NCI-H187 (cell line): ENCODE measurements at places on chromosomes 5 and 9.

DNA sequence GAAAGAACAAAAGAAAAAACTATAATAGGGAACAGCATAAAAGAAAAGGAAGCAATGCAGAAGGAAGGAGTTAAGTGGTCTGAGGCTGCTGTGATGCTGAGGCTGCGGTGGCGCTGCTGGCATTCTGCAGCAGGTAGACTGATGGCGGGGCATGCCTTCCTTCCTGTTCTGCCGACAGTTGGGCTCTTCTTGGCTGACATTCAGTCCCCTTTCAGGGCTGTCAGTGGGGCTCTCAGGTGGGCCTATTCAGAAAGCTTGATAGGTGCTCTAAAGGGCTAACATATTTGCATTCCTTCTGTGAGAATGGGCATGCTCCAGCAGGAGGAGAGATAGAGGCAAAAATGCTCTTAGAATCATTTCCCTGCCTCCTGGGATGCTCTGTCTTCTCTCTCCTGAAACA lies 5.1 kb upstream of the CLINT1 start:
- no peak for DNase-seq

- no peak for DNase-seq
These were observed 159.1 kb downstream of the CCDC171 start for GRCh38 chr9:15711931-15712330.

GRCh38 chr5:52010454-52010853 lies 627.2 kb downstream of the ISL1 start:
- DNase-seq, result no peak

- DNase-seq, result no peak
These were observed 789 bp downstream of the ACER2 start for GRCh38 chr9:19409401-19410194.

DNA sequence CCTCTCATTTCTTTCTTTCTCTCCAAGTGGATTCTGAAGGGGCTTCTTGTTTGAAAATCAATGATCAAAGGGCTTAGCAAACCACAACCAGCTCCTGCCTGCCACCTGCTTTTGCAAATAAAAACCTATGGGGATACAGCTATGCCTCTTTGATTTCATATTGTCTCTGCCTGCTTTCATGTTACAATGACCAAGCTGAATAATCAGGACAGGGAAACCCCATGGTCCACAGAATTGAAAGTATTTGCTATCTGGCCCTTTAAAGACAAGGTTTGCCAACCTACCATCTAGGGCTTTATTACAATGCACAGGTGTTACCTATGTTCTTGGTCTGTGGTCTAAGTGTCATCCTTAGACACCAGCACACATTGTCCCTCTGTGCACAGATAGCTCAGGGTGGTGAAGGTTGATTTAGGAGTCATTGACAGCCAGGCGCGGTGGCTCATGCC lies 28.8 kb upstream of the PLIN2 start:
- DNase-seq, result no peak

GRCh38 chr5:179298181-179298993 lies 46.9 kb downstream of the ADAMTS2 start:
- no peak for DNase-seq

DNA sequence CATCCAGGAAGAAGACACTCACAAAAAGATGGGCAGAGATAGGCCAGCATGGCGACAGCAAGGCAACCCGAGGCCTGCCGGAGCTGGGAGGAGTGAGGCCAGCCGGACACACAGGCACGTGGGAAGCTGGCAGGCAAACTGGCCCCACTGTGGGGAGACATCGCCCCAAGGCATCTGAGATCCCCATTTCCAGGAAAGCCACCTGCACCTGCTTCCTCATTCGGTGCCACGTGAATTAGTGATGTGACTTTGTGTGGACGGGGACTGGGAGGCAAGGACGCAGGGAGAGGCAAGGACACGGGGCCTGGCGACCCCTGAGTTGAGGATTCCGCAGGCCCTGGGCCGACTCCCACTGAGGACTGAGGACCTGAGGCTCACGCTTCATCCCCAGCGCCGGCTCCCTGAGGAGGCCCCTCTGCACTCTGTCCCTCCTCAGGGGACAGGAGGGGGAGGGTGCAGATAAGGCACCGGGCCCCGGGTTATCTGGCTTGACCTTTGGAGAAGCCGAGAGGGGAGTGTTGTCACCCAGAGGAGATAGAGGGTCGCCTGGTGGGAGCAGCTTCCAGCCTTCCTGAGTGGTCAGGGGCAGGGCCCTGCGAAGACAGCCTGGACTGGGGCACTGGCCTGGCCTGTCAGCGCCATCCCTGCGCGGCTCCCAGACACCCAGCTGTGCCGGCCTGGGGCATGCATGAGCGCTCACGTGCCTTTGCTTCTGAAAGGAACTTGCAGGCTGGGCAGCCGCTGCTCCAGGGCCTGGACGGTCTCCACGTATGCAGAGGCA lies 39.7 kb downstream of the NDUFS6 start:
- no peak for DNase-seq

- no peak for DNase-seq
These were observed 300.6 kb upstream of the EDIL3 start for GRCh38 chr5:84685121-84685894.

- no peak for DNase-seq
These were observed 5.6 kb upstream of the LRRC70 start for GRCh38 chr5:62572918-62573514.

- DNase-seq, result no peak
These were observed 127.8 kb downstream of the KCNIP1 start for GRCh38 chr5:170631466-170632195.

DNA sequence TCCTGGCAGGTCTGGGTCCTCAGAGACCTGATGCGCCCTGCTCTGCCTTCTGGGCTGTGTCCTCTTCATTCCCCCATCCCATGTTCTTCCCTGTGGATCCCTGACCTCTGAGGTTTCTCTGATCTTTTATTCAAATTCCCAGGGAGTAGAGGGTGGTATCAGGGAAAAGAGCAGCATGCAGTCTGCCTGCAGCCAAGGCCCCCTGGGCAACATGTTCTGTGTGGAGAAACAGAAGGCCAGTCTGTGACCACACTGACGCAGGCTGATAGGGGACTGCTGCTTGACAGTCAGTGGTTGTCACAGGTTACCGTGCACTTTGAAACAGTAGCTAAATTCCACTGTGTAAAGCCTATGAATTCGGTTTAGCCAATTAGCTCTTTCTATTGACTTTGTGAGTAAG lies 156.6 kb upstream of the IRX2 start:
- DNase-seq, result no peak

DNA sequence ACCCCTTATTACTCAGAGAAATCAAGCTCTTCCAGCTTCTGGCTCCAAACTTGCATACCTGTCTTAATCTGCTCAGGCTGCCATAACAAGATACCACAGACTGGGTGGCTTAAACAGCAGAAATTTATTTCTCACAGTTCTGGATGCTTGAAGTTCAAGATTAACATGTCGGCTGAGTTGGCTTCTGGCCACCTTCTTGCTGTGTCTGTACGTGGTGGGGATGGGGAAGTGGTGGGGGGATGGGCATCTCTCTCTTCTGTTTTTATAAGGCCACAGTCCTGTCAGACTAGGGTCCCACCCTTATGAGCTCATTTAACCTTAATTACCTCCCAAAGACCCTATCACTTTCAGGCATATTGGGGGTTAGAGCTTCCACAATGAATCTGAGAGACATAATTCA lies 140.5 kb downstream of the SV2C start:
- no peak for DNase-seq

DNA sequence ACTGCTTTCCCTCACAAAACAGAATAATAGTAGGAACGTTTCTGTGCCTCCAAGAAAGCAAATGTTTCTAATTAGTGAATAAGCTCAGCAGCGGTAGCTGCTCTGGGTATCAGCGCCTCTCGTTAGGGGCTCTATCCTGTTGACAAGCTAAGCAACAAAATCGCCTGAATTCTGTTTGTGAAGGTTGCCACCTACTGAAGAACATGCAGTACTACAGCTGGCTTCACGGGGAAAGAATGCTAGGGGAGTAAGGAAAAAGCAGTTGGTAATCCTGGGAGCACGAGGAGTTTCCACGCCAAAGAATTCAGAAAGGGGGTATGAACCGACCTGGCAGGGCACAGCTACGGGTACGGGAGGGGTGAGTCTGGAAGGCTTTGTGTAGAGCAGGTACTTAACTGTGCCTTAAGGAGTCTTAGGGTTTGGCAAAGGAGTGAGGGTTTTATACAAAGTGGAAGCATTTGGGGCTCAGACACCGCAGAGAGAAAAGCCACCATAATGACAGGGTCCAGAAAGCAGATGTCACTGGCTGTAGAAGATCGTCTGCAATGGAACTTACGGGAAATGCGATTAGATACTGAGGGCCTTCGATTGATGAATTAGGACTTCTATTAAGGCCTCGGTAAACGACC lies 171.7 kb downstream of the TTC39B start:
- DNase-seq, result peak; percentile 38

DNA sequence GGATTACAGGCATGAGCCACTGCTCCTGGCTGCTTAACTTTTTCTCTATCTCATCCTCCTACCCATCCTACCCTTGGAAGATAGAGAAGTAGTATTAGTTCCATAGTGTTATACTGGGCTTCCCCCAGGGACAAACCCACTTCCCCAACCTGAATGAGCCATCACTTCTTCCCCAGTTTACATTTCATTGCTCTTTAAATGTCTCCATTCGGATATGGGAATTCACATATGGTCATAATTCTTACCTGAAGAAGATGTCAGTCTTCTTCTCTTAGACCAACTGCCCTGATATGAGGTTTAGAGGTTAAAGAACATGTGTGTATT lies 1.9 kb downstream of the CD274 start:
- no peak for DNase-seq

DNA sequence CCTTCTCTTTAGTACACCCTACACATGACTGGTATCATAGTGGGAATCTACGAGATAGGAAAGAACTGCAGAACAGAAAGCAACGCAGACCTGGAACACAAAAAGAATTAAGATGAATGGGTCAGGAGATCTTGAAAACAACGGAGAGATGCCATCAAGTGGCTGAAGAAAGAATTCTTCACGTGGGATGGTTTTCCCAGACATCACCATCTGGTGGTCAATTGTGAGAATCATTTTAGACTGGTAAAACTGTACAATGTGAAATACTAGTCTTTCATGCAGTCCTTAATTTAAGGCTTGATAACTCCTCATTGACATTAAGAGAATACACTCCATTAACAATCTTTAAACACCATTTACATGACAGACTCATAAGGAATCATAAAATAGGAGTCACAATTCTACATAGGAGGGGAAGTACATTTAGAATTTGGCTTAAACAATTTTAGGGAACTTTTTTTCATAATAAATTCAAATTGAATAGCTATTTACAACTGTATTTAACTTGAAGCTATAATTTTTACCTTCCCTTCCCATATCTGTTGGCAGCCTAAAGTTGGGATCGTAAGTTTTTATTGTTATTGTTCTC lies 128.4 kb upstream of the TRPM3 start:
- peak; percentile 10 for DNase-seq

- no peak for DNase-seq
These were observed 10.9 kb downstream of the FYB1 start for GRCh38 chr5:39208471-39208870.

GRCh38 chr5:172911976-172912375 lies 47.2 kb upstream of the RPL26L1 start:
- DNase-seq, result no peak

GRCh38 chr9:123322273-123323195 lies 33.5 kb upstream of the CRB2 start:
- no peak for DNase-seq

DNA sequence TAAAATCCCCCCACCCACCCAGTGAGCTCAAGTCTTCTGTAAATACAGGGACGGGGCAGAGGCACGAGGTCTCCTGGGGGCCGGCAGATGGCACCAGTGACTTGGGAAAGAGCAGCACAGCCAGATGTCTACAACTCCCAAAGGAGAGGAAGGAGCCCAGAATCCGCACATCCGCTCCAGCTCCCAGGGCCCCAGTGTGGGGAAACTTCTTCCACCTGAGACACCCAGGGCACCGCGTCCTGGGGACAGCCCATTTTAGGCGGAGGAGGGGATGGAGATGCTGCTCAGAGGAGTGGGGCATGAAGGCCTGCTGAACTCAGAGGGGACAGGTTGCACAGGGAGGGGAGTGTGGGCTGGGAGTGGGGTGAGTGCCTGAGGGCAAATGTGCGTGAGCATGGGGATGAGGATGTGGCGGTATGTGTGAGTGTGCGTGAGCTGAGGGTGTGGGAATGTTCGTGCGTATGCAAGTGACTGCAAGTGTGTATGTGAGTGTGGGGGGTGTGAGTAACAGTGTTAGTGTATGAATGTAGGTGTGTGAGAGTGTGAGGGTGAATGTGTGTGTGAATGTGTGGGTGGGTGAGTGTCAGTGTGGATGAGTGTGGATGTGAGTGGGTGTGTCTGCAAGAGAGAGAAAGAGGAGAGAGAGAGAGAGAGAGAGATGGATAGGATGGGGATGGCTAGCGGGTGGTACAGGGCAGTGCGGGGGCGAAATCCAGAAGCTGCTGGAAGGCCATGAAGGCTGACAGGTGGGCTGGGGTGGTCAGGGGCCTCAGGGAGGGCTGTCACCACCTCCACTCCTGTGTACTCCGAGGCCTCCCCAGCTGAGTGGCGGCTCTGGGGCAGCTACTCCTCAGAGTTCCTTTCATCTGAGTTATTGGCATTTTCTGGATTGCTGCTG lies 63.5 kb downstream of the DUSP1 start:
- DNase-seq, result no peak
